Dermis blood vessel endothelial cell (primary cell): ENCODE measurements at places on chromosomes 11 and 22. TPM values are rescaled to one million over a fixed set of nuclear protein-coding genes. Genes with fewer than 3 reads are reported as not detected.

The TRIM6 gene
- total RNA-seq: 1.0 and 3.3 TPM in 2 replicates

The UCP3 gene
- total RNA-seq: 0.28 and 0.34 TPM in 2 replicates

The MLC1 gene
- not detected in 2 replicates for total RNA-seq

The MOV10L1 gene
- 19.4 and 35.1 TPM in 2 replicates for total RNA-seq

The FOXRED1 gene
- 11.2 and 17.5 TPM in 2 replicates for total RNA-seq

The EHF gene
- total RNA-seq: 0.05 and 0.17 TPM in 2 replicates

DNA sequence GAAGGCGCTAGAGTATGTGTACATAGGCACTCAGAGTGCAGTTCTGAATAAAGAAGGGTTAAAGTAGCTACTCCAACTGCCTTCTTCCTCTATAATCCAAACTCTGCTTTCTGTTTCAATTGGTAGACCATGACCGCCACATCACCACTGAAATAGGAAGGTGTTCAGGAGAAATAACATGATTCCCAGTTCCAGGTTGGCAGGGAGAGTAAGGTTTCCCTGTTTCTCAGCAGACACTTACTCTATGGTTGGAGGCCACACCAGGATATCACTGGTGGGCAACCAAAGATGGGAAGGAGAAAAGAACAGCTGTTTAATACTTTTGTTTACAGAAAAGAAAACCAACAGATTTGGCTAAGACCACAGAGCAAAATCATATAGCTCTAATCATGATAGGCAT is 37.9 kb downstream of the PAK1 start:
- DNase-seq: no peak

- no peak for DNase-seq
Measured at GRCh38 chr22:49590851-49591445, 236.7 kb downstream of the BRD1 start.

GRCh38 chr22:38317995-38318715 is 922 bp upstream of the CSNK1E start:
- peak; percentile 92 for DNase-seq

GRCh38 chr22:28992565-28993356 is 68.9 kb downstream of the C22orf31 start:
- DNase-seq: no peak

- DNase-seq: peak; percentile 73
Measured at GRCh38 chr11:74011360-74012073, 2.6 kb upstream of the UCP3 start.

DNA sequence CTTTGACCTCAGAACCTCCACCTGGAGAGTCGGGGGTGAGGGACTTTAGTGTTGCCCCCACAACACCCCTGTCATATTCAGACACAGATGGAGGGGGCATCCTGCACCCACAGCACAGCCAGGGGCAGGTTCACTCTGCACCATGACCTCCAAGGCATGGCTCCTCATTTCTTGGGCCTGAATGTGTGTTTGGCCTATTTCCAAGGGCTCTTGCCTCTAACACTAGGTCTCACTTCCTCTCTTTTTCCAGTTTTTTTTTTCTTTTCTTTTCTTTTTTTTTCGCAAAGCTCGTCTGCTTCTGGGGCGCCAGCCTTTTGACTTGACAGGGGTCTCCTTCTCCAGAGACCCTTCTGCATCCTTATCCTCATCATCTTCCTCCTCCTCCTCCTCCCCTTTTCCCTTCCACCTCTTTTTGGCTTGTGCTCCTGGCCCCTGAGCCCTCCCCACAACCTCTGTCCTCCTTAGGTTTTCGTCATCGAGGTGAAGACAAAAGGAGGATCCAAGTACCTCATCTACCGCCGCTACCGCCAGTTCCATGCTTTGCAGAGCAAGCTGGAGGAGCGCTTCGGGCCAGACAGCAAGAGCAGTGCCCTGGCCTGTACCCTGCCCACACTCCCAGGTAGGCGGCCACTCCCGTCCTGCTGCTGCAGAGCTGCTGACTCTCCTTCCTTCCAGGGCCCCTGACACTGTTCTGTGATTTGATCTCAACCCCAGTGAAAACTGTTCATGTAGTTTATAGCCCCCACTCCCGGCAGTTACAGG is 3.8 kb downstream of the NCF4 start:
- no peak for DNase-seq

GRCh38 chr22:24883432-24883831 is 63.1 kb downstream of the LHFPL7 start:
- no peak for DNase-seq

- no peak for DNase-seq
Measured at GRCh38 chr11:100008417-100008816, 678.7 kb upstream of the ARHGAP42 start.

GRCh38 chr11:15649371-15650104 is 534.8 kb downstream of the INSC start:
- peak; percentile 2 for DNase-seq

- DNase-seq: no peak
Measured at GRCh38 chr11:64523456-64524157, 67.4 kb upstream of the SLC22A12 start.

DNA sequence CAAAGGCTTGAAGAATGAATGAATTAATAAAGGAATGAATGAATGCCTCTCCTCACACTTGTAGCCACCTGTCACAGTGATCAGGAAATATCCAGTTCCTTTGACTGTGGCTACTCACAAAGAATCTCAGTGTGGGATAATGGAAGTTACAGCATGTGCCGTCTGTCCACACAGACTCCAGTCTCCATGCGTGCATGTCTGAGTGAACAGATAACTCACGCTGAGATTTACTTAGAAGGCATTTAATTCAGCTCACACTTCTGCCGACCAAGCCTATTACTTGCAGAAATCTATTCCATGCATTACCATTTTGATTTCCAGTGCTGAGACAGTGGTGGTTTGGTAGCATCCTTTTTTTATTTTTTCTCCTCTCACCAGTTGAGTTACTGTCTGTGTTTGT is 32.3 kb upstream of the HMGXB4 start:
- no peak for DNase-seq

GRCh38 chr22:37148742-37149665 is 712 bp downstream of the IL2RB start:
- no peak for DNase-seq
